Activated CD4-positive, alpha-beta T cell treated with anti-CD3 and anti-CD28 coated beads, Interleukin-2, Interleukin-4, amounts not matched to agents 100 ng/mL and 50 ng/mL, durations not matched to agents 16 hours and 8 hours (primary cell): ENCODE measurements at places on chromosomes 11 and 22.
A peak's percentile ranks its signal among the peaks of the same experiment; 100 is the strongest.

- DNase-seq = no peak
Observed at GRCh38 chr11:111748035-111748804, 18.0 kb downstream of the PPP2R1B start.

- peak; percentile 8 for DNase-seq
Observed at GRCh38 chr11:62217191-62217748, 8.8 kb downstream of the SCGB2A1 start.

DNA sequence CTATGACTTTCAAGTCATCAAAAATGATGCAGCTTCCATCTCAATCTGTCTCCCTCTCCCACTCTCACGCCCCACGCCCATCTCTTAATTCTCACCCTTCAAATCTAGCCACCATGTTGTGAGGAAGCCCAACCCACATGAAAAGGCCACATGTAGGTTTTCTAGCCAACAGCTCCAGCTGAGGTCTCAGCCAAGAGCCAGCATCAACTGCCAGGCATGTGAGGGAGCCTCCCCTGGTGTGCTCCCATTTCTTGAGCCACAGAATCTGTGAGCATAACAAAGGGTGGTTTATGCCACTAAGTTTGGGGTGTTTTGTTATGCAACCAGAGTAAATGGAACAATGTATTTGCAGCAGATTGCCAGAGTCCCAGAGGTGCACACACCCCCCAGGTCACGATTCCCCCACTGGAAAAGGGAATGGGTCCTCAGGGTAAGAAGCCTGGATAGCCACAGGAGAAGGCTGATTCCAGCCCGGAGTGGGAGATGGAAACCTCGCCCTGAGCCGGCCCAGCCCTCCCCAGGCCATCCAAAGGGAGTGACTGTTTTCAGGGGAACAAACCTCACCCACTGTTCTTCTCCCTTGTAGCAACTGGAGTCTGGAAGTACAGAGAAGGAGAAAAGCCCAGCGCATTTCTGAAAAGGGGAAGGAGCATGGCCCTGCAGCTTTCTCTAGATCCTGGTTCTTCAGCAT is 20.0 kb upstream of the LINC01488 start:
- no peak for DNase-seq

GRCh38 chr22:46432164-46433068 is 96.9 kb downstream of the TRMU start:
- peak; percentile 25 for DNase-seq

- DNase-seq = no peak
Observed at GRCh38 chr22:21797444-21798221, 62.0 kb upstream of the YPEL1 start.
